Left kidney (tissue), 8 donors: ENCODE measurements at places on chromosomes 3 and 15. TPM values are rescaled to one million over a fixed set of nuclear protein-coding genes. Genes with fewer than 3 reads are reported as not detected.

GRCh38 chr3:126267169-126267975 lies 87.0 kb upstream of the ALDH1L1 start:
- DNase-seq = peak; percentile 82

DNA sequence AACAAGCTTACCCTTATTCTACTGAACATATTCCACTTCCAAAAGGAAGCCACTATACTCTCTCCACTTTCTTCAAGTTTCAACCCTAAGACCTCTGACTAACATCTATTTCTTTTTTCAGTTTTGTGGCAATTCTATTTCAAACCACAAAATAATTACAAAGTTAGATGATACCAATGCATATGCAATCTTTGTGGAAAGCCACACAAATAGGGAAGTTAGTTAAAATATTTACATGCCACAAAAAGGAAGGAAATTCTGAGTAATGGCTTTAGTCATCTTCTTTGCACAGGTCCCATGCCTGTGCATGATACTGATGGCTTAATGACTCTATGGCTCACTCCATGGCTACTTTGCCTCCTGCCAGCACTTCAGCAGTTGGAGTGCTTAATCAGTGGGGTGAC lies 57.0 kb upstream of the MCTP2 start:
- no peak for DNase-seq

DNA sequence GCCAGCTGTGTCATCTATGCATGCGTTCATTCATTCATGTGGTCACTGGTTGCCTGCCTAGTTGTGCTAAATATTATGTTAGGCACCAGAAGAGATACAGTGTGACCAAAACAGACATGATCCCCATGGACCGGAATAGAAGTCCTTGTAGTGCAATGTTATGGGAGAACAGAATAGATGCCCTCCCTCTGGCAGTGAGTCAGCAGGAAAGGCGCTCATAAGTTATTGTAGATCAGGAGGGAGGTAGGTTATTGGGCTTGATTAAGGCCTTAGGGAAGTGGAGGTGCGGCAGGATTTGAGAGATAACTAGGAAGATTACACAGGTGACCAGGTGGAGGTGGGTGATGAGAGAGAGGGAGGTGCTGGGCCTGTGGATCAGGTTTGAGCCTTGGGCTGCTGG lies 5.2 kb downstream of the MCTP2 start:
- DNase-seq = no peak

IL17RC gene
- polyA plus RNA-seq = 38.3 TPM

DNA sequence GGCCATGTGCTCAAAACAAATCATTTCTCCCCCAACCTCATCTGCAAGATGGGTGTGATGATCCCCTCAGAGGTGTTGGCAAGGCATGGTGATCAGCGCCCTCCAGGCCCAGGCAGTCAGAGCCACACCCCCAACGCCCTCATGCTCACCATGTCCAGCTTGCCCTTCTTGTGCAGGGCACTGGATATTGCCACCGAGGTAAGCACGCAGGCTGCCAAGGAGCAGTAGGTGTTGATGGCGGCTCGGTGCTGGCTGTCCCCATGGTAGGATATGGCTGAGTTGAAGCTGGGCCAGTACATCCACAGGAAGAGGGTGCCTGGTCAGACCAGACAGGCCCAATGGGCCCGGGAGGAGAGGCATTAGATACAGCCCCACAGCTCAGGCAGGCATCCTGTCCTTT lies 17.2 kb downstream of the RHCG start:
- no peak for DNase-seq

- DNase-seq = no peak
Measured at GRCh38 chr3:51946796-51947195, 4.6 kb downstream of the PARP3 start.

DNA sequence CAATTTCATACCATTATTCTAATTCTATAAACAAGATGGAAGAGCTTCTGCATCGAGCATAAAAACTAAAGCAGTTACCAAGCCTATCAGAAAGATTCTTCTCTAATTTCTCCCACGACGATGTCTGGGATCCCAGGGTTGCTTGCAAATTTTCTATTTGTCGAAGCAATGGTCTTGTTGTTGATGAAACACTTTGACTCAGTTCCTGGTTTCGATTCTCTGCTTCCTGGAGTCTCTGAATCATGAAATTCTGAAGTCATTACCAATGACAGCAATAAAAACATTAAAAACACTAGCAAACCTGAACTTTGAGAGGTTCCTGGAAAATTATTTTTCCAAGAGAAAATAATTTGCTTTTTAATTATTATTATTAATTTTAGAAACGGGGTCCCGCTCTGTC lies 18.7 kb downstream of the TMF1 start:
- no peak for DNase-seq

MST1R gene
- 2.8 TPM for polyA plus RNA-seq

CPA3 gene
- polyA plus RNA-seq = 0.48 TPM

ITGA11 gene
- 3.6 TPM for polyA plus RNA-seq

SCN11A gene
- polyA plus RNA-seq = 1.8 TPM

DNA sequence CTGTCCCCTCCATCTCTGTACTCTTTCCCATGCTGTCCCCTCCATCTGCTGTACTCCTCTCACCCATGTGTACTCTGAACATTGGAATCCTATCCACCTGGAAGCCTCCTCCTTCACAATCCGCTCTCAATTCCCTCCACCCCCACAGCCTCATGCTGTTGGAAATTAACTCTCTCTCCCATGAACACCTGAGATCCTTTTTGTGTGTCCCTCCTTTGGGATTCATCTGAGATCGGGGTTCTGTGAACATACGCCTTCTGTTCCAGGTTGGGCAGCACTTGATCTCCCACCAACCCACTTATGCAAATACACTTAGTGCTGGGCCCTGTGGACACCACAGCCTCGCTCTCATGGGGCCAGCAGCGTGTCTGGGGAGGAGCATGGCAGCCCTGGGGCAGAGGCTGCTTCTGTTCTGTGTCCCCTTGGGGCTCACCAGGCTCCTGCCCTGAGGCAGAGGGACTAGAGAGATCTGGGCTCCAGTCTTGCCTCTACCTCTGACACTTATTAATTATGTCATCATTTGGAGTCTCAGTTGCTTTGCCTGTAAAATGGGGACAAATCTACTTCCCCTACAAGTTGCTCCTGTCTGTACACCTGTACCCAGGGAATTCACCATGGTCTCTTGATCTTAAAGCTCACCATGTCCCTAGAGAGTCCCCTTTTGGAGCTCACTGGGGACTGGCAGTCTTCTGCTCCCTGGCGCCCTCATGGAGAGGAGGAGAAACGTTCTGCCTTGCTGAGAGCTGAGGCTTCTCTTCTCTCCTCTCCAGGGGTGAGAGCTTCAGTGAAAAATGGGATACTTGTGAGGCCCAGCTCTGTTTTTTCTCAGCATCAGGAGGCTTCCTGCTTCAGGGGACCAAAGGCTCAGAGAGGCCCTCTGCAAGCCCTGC lies 42.7 kb downstream of the ITGA11 start:
- no peak for DNase-seq

RHCG gene
- 1.9 TPM for polyA plus RNA-seq

ITIH4 gene
- polyA plus RNA-seq = 15.6 TPM

DNA sequence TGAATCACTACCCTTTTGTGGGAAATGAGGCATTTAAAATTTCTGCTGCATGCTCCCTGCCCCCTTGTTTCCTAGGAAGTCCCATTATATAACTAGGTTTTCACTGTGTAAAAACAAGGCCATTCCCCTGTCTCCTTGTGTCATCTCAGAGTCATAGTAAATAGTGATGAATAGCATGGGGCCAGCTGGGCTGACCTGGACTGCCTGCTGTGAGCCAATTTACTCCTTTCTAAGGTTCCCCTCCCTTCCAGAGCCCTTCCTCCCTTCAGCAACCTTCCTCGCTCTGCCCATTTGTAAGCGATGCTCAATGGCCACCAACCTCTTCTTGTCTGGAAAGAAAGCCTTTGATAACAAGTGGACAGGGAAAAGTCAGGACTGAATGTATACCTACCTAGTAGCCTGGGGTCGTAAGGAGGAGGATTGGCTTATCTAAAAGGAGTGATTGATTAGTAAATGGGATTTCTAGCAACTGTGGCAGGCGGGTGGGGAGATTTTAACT lies 11.7 kb downstream of the ITGA11 start:
- DNase-seq = no peak

DNA sequence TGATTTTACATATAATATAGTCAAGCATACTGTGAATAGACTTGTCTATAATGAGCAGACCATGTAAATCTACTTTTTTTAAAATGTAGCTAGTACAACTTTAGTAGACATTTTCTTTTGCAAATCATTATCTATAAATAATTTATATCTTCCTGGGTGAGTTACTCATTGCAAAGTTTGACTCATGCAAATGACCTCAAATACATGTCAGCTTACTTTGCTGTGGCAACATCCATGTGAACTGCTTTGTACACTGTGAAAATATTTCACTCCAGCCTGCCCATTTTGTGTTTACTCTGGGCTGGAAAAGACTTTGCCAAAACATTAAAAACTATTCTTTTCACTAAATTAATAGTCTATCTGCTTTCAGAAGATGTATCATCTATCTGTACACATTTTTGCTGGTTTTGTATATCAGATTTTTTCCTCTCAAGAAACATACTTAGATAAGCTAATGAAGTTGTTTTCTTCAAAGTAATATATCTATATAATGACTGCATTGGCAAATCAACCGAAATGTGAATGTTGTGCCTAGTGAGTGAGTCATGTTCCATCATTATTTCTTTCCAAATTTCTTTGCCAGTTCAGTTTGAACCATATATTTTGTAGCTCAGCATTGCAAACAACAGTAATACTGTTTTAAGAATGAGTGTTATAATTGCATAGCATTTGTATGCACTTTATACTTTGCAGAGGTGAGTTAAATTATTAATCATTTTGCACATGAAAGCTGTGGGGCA lies 26.5 kb downstream of the IGSF10 start:
- no peak for DNase-seq

C3orf20 gene
- polyA plus RNA-seq = 0.32 TPM

- no peak for DNase-seq
Measured at GRCh38 chr15:98694161-98694560, 45.8 kb downstream of the IGF1R start.

- DNase-seq = no peak
Measured at GRCh38 chr15:30924353-30924752, 20.6 kb downstream of the FAN1 start.

GRCh38 chr15:37253877-37254276 lies 153.5 kb upstream of the MEIS2 start:
- DNase-seq = no peak

- DNase-seq = no peak
Measured at GRCh38 chr3:154973851-154974250, 106.3 kb upstream of the MME start.

RPL39L gene
- polyA plus RNA-seq = 18.6 TPM

RRP9 gene
- 17.6 TPM for polyA plus RNA-seq

DNA sequence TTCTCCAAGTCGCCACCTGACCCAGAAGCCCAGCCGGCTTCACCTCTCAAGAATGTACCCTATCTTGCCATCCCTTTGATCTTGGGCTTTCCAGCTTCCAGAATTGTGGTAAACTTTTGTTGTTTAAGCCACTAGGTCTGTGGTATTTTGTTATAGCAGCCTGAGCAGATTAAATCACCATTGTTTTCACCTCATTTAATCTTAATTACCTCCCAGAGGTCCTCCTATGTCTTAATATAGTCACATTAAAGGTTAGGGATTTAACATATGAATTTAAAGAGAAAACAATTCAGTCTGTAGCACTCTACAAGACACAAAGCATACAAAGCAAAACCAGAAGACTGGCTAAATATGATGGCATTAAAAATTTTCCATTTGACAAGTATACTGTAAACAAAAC lies 123.4 kb upstream of the CADM2 start:
- DNase-seq = no peak

GRCh38 chr3:104740874-104741379 lies 625.8 kb upstream of the ALCAM start:
- DNase-seq = no peak

P2RY1 gene
- polyA plus RNA-seq = 3.3 TPM

NXPE3 gene
- polyA plus RNA-seq = 7.7 TPM

DNA sequence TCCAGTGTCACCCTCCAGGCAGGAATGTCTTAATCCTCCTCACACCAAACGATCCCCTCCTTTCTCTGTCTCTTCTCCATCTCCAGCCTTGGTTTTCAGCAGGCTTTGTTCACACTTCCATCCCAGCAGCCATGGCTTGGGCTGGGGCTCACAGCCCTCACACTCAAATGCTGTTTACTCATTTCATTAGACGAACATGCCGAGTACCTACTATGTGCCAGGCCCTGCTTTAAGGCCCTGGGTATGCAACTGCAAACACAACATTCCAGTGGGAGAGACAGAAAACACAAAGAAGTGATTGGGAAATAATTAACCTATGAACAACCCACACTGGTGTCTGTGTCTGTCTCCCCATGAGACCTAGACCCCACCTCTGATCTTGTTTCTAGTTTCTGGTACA lies 43.9 kb downstream of the LYZL4 start:
- no peak for DNase-seq

GRCh38 chr3:134364936-134365765 lies 9.1 kb downstream of the AMOTL2 start:
- DNase-seq = no peak

PROK2 gene
- 0.08 TPM for polyA plus RNA-seq

- DNase-seq = no peak
Measured at GRCh38 chr3:158568784-158569183, 2.2 kb upstream of the MLF1 start.

- DNase-seq = peak; percentile 64
Measured at GRCh38 chr3:150495563-150496168, 50.6 kb downstream of the SERP1 start.

DNA sequence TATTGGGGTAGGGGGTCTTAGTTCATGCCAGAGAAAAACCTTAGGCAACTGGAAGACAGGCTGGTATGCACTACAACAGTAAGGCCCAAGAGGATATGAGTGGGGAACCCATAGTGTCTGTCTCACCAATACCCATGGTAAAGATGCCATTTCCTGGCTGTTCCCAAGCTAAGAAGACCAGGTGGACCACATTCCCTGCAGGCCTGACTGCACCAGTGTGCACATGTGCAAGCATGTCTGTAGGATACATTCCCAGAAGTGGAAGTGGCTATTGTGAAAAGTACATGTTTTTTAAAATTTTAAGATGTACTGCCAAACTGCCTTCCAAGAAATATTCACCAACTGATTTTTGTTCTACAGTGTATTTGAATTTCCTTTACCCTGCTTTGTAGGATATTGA lies 207.3 kb upstream of the CTNNB1 start:
- no peak for DNase-seq

DNA sequence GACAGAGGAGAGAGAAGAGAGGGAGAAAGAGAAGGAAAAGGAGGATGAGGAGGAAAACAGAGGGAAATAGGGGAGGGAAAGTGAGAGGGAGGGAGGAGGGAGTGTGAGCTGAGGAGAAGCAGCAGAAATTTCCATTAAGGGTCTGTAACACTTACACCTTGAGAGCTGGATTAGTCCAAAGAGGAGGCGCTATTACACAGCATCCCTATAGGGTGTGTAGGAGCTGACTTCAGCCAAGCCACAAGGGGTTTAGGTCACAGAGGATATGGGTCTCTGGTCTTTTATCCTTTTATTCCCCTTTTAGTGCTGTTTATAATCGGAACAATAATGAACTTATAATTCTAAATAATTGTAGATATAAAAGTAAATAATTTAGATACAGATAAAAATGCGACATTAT lies 230.4 kb downstream of the GABRG3 start:
- DNase-seq = no peak

- no peak for DNase-seq
Measured at GRCh38 chr3:38648024-38648658, 1.3 kb downstream of the SCN5A start.
